ENCODE measurements at places on chromosomes 5 and 9.

GRCh38 chr9:42378418-42378815 is 195.0 kb downstream of the SPATA31A6 start:
- DNase-seq, result no peak

- DNase-seq, result no peak
Measured at GRCh38 chr5:1304033-1304432, 9.2 kb upstream of the TERT start.

DNA sequence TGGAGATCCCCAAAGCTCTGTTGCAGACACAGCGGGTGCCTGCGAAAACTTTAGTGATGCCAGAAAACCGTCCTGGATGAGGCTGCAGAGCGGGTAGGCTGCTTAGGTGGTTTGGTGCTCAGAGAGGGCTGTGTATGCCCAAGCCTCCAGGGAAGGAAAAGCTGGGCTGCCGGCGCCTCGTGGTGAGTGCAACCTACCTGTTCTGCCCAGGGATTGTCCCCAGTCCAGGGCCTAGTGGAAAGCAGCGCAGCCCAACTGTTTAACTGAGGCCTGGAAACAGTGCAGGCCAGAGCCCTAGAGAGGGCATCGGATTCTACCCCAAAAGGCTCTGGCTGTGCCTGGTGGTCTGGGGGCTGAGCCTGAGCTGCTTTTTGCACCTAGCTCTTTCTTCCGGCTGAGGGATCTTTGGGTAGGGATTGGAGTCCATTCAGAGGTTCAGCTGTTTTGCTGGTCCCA is 2.8 kb downstream of the LMX1B start:
- no peak for DNase-seq

GRCh38 chr5:115366223-115366622 is 69.8 kb upstream of the CCDC112 start:
- no peak for DNase-seq

Data from NCI-H2171 treated with DMSO at 0.1 percent for 48 hours (cell line).